ENCODE measurements at places on chromosomes 12 and 14.

- DNase-seq: no peak
Measured at GRCh38 chr12:6140651-6141447, 16.4 kb upstream of the VWF start.

DNA sequence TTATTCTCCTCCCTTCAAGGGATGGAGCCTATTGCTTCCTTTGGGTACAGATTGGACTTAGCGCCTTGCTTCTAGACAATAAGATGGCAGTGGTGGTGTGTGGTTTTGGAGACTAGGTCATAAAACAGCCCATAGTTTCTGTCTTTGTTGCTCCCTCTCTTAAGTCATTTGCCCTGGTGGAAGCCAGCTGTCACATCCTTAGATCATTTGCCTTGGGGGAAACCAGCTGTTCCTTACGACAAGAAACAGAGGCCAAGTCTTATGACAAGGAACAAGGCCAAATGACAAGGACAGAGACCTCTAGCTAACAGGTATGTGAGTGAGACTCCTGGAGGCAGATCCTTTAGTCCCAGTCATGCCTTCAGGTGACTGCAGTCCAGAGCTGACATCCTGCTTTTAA lies 9.2 kb upstream of the PALS1 start:
- DNase-seq: no peak

DNA sequence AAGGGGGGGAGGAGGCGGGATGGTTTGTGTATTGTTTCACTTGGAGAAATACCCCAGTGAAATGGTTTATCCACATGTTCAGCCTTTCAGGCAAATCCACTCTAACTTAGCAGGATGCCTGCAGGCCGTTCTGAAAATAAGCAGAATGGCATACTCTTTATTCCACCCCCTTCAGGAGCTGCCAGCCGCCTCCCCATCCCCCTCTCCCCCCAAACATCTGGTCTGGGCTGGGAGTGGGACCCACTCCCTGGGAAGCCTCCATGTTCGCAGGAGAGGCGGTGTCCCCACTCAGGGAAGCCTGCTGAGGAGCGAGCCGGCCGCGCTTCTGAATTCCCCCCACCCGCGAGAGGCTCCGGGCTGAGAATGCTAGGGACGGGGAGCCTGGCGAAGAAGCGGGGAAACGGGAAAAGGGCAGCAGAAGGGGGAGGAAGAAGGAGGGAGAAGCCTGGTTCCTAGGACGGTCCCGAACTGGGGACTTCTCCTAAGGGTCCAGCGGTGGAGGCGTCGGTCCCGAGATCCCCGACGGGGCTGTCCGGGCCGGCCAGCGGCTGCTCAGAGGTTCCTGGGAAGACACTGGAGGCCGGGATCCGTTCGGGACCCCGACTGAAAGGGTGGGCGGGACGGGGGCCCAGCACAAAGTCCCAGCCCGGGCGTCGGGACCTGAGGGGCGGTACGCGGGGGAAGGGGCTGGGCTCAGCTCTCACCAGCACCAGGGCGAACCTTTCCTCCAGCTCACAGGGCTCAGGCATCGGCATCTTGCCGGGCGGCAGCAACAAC lies 666 bp downstream of the FMNL3 start:
- DNase-seq: peak; percentile 66

DNA sequence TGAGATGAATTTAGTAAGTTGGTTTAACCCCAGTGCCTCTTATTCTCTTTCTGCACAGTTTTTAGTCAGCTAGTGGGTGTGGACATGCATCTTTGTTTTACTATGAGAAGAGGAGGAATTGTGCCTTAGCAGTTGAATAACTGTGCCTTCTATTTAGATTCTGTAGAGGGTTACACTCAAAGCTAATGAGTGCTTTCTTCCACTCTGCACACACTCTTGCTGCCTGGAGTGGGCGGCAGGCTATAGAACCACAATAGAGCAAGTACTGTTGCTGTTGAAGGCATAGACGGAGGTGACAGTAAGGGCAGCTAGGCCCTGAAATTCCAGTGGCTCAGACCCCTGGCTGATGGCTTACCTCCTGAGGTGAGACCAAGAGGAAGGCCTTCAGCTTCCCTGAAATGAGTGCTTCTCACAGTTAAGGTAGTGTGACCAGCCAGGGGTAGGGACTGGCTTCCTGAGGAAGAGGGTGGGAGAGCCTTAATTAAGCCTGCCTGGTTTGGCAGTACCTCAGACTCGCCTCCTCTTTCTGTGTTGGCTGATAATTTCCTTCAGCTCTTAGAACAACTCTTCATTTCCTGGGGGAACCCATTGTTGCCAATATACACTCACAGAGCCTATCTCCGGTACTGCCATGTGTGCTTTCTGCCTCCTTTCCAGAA lies 24.7 kb downstream of the SUSD6 start:
- DNase-seq: no peak

DNA sequence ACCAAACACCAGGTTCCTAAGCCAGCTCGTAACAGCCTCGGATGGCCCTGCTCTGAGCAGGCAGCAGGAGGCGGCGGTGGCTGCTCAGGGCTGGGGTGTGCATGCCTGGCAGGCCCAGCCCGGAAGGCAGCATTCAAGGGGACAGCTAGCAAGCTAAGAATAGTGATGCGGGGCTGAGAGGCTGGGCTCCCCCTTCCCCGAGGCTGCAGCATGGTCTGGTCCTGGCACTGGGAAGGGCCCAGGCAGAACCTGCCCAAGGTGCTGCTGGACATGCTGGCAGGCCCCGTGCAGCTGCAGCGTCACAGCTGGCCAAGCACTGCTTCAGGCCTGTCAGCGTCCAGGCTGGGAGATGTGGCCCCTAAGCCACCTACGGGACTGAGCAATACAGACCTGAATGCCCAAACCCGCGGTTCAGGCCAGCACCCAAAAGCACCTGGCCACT lies 26.4 kb upstream of the NUDT14 start:
- DNase-seq: no peak

- no peak for DNase-seq
Measured at GRCh38 chr12:107564946-107565345, 120.7 kb upstream of the PWP1 start.

GRCh38 chr14:34175574-34175973 lies 224.7 kb upstream of the EGLN3 start:
- DNase-seq: no peak

DNA sequence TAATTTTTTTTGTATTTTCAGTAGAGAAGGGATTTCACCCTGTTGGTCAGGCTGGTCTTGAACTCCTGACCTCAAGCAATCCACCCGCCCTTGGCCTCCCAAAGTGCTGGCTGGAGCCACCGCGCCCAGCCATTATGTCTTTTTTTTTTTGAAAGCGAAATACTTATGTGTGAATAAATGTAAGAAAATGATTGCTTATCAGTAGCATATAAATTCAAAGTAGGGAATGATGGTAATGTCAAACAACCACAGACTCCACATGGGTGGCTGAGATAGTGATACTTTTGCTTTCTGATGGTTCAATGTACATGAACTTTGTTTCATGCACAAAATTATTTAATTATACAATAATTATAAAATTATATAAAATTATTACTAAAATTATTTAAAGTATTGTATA lies 75.8 kb downstream of the PAPLN start:
- DNase-seq: no peak

GRCh38 chr12:123046431-123046830 lies 66.0 kb downstream of the ARL6IP4 start:
- DNase-seq: no peak

DNA sequence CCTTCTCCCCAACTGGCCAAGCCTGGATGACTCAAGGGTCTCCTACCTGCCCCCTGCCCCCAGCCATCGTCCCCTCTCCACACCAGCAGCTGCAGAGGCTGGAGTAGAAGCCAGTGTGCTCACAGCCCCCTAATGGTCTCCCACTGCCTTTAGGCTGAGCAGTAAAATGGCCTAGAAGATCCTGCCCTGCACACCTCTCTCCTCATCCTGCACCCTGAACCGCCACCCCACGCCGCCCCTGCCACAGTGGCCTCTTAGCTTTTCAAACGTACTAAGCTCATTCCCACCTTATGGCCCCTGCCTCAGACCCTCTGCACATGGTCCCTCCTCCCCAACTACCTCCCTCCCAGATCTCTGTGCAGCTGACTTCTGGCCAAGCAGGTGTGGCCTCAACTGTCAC lies 46.3 kb downstream of the RBM19 start:
- DNase-seq: no peak

- DNase-seq: peak; percentile 64
Measured at GRCh38 chr14:53663709-53664108, 292.9 kb downstream of the BMP4 start.

GRCh38 chr14:56138928-56139327 lies 20.7 kb downstream of the PELI2 start:
- no peak for DNase-seq

- DNase-seq: no peak
Measured at GRCh38 chr12:119308708-119309456, 25.6 kb upstream of the CCDC60 start.

DNA sequence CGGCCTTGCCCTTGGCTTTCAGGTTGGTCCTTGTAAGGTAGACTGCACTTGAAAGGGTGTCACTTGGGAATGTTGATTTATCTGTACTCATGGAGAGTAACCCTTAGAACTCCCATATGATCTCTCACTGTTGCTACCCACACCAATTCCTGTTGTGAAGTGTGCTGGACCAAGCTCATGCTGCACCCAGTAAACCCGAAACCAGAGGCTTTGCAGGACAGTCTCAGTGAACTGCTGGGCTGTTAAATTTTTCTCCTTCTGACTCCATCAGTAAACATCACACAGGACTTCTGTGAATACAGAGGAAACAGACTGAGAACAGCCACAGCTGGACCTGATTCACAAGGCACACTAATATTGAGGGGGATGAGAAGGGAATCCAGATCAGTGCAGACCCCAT lies 783.0 kb downstream of the TMEM121 start:
- no peak for DNase-seq

DNA sequence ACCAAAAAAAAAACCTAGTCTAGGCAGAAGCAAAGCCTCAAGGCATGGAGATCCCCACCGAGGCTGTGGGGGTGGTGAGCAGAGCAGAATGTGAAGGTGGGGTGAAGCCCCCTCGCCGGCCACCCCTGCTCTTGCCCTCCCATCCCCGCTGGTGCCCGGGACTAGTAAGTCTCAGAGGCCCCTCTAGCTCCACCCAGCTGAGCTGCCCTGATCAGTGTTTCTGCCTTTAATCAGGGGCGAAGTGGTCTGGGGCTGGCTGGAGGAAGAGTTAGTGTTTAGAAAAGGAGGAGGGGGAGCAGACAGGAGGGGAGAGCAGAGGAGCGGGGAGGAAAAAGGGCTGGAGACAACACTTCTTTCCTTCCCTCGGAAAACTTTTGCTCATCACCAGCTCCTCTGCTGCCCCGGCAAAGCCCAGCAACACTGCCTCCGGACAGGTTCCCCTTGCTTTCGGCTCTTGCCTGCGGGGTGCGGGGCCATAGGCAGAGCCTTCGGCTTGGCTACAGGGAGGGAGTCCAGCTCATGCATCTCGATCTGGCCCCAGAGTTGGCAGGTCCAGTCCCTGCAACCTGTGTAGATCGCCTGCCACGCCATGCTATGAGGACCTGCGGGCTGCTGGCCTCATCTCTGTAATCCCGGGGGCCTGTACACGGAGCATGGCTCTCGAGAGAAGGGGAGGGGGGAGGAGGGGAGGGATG lies 3.4 kb upstream of the DLK1 start:
- no peak for DNase-seq

GRCh38 chr14:66624336-66624937 lies 116.5 kb downstream of the GPHN start:
- peak; percentile 75 for DNase-seq

GRCh38 chr12:108129017-108129812 lies at the start of gene WSCD2:
WSCD2 (plus strand) TSS chr12:108129288; CDS start chr12:108195833, 66,545 bp downstream.
- DNase-seq: peak; percentile 3

DNA sequence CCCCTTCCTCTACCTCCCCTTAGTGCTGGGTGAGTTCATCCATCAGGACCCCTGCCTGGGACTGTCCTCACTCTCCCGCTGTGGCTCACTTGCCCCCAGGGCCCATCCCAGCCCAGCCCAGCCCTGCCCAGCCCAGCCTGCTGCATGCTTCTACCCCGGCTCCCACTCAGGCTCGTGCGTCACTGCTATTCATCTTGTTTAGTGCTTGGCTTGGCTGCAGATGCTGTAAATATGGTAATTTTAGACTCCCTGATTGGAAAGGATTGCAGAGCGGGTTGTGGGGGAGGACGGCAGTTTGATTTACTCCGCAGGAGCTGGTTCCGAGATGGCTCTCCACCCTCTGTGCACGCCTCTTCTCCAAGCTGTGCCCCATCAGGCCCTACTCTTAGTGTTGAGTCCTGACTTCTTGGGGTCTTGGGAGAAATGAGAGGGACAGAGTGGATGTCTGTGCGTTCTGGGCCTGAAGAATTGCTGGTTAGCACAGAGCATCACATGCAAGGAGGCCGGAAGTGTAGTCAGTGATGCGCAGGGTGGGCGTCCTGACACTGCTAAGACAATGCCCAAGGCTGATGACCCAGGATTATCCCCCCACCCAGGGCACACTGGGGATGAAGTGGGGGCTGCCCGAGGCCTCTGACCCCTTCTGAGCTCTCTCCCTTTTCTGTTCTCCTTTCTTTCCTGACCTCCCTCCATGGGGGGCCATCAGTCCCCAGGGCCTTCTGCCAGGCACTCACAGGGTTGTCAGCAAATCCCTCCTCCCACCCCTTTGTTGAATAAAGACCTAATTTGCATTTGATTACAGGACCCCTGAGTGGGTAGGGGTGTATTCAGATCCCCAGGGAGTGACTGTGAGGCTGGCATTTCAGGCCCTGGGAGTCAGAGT lies 244.4 kb downstream of the ZFP36L1 start:
- DNase-seq: no peak

DNA sequence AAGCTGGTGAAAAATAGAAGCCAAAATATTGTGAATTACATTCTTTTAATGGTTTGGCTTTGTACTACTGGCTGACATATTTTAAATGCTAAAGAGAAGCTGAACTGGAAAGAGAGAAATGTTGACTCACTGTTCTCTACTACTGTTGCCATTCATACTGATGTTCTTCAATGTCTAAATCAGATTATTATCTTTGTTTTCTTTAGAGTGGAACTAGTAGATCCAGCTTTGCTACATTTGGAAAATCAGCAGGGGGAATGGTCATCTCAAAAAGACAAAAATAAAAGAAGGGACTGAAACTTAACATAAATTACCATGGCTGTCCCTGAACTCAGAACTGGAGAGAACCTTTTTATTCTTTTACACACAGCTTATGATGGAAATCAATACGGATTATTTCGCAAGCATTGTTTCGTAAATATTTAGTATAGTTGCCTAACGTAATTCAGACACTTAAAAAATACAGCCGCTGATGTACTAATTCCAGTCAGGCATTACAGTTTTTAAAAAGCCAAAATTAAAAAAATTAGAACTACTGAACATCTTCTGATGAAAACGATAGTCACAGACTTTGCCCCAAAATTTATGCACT lies 76.3 kb upstream of the OTX2 start:
- DNase-seq: no peak

Data from dermis microvascular lymphatic vessel endothelial cell (primary cell).